ENCODE measurements at places on chromosomes 11 and 22. TPM values are rescaled to one million over a fixed set of nuclear protein-coding genes. Genes with fewer than 3 reads are reported as not detected.

GRCh38 chr22:39537975-39538374, 5.4 kb upstream of the RPS19BP1 start:
- no peak overlapping the region for H3K27ac ChIP-seq
- peak overlapping the region; percentile 35 for H3K4me3 ChIP-seq
- no peak for DNase-seq
- H3K27me3 ChIP-seq, result no peaks in the 10 kb centered on the region

DNA sequence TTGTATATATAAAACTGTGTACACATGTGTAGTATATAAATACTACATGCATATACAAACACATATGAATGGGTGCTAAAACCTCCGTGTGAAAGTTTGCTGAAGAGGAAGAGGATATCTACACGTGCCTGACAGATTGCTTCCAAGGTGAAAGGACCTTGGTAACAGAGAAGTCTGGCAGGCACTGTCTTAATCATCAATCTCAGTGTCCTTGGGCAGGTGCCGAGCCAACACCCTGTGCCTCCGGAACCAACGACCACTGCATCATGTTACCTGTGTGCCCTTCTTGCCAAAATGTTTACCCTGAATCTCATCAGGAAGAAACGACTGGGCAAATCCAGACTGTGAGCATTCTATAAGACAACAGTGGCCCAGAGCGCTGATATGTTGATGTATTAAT, 15.0 kb downstream of the NAP1L4 start:
- peaks cover 74% of the 10 kb centered on the region for H3K36me3 ChIP-seq
- no peak overlapping the region for H3K4me3 ChIP-seq
- no peak overlapping the region for H3K27ac ChIP-seq
- DNase-seq, result no peak
- no peaks in the 10 kb centered on the region for H3K27me3 ChIP-seq
- no peaks in the 10 kb centered on the region for H3K4me1 ChIP-seq

- no peaks in the 10 kb centered on the region for H3K27me3 ChIP-seq
- H3K4me3 ChIP-seq, result peak within 1 kb of the TSS; percentile 98
- peak within 1 kb of the TSS; percentile 6 for H3K27ac ChIP-seq
- DNase-seq, result peak; percentile 99
- peaks cover 7% of the 10 kb centered on the region for H3K4me1 ChIP-seq
- peaks cover 26% of the 10 kb centered on the region for H3K36me3 ChIP-seq
Observed at GRCh38 chr22:31139866-31140716, at the start of gene PLA2G3. PLA2G3 (minus strand) TSS chr22:31140508; CDS start chr22:31140354, 154 bp downstream.

OR51B4 gene
- not detected for total RNA-seq

MACROD1 gene
- total RNA-seq, result 18.3 TPM

DNA sequence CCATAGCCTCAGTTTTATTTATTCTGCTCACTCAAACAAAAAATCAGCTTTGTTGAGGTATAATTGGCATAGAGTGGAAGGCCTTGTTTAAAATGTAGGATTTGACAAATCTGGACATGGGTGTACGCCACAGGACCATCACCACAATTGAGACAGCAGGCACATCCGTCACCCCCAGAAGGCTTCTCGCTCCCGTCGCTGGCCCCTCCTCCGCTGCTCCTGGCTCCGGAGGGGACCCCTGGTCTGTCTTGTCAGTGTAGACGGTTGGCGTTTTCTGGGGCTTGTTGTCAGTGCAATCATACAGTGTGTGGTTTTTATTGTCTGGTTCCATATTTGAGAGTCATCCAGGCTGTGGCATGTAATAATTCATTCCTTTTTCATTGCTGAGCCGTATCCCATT, 97.6 kb downstream of the KCNQ1 start:
- H3K4me1 ChIP-seq, result no peaks in the 10 kb centered on the region
- no peak overlapping the region for H3K4me3 ChIP-seq
- peaks cover 2% of the 10 kb centered on the region for H3K27me3 ChIP-seq
- no peak overlapping the region for H3K27ac ChIP-seq

GRCh38 chr11:111982019-111982464, 43.2 kb upstream of the DLAT start:
- peaks cover 8% of the 10 kb centered on the region for H3K4me1 ChIP-seq
- H3K36me3 ChIP-seq, result peaks cover 23% of the 10 kb centered on the region
- peak overlapping the region; percentile 89 for H3K27ac ChIP-seq
- peak; percentile 84 for DNase-seq
- no peaks in the 10 kb centered on the region for H3K27me3 ChIP-seq

DNA sequence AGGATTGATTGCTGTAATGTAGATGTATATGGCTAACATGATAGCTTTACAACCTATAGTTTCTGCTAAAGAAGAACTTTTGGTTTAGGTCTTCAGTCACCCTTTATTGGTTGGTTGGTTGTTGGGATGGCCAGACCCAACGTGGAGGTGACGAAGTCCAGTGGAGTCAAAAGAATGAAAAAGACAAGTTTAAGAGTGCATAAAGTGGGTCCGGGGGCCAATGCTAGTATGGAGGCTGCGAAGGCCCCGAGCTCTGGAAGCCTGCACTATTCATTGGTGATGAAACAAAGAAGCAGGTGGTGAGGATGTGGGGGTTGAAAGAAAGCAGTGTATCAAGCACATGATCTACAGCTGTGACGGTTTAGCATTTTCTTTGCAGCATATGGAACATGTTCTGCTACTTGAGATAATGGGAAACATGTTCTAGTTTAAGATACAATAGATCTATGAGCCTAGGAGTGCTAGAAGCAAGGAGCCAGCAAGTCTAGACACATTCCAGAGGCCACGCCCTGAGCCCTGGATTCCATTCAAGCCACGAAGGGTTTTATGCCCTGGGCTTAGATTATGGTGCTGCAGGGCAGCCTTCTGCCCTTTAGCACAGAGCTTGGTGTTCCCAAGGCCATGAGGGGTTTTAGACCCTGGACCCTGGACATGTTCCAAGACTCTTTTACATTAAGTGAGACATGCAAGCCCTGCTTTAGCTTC, 6.3 kb downstream of the TCP11L1 start:
- H3K27ac ChIP-seq, result no peak overlapping the region
- H3K27me3 ChIP-seq, result no peaks in the 10 kb centered on the region
- peaks cover 49% of the 10 kb centered on the region for H3K36me3 ChIP-seq
- no peaks in the 10 kb centered on the region for H3K4me1 ChIP-seq
- no peak for DNase-seq

CLNS1A gene
- total RNA-seq, result 165 TPM

GRCh38 chr11:122202951-122203456, 87.0 kb upstream of the BLID start:
- no peaks in the 10 kb centered on the region for H3K36me3 ChIP-seq
- peak; percentile 81 for DNase-seq
- peak overlapping the region; percentile 41 for H3K4me3 ChIP-seq
- no peaks in the 10 kb centered on the region for H3K4me1 ChIP-seq

DNA sequence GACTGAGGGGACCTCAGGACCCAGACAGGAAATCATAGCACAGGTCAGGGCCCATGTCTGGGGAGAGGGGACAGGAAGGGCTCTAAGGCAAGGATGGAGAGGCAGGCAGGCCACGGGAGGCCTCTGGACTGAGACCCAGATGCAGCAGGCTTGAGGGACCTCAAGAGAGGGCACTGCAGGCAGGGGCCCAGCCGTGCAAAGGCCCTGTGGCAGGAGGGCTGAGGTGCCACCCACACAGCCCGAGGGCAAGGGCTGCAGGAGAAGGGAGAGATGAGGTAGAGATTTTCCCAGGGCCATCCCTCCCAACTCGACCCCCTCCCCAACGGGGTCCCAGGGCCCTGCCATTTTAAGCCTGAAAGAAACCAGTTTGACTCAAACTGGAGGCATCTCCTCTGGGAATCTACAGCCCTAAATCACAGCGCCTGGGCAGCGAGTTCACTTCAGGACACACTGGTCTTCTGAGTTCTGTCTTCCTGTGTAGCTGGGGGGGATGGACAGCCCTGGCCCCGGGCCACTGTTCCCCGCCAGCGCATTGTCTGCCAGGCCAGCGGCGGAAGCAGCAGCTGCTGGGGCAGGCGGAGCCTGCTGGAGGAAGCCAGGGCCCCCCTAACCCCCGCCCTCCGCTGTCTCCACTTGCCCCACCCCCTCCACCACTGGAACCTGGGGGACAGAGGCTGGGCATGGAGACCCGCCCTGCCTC, 20.3 kb upstream of the WNT7B start:
- H3K36me3 ChIP-seq, result no peaks in the 10 kb centered on the region
- H3K27me3 ChIP-seq, result no peaks in the 10 kb centered on the region
- H3K4me3 ChIP-seq, result no peak overlapping the region
- no peaks in the 10 kb centered on the region for H3K4me1 ChIP-seq
- no peak overlapping the region for H3K27ac ChIP-seq

DNA sequence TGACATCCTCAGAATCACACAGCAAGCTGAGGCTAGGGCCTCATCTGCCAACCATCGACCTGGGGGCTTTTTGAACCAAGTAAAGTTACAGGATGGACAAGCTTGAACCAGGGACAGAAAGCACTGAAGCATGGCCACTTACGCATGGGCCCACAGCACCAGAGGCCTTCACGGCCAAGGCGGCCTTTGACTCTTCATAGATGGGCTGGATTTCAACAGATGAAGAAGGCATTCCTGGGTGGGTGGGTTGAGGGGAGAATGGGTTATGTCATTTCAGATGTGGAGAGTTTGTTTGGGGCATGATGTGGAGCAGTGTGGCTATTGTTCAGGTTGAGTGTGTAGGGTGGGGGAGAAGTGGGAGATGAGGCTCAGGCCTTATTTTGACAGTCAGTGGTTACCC, 60.2 kb downstream of the LRRC32 start:
- no peak for DNase-seq
- peaks cover 20% of the 10 kb centered on the region for H3K36me3 ChIP-seq
- no peak overlapping the region for H3K27ac ChIP-seq
- no peak overlapping the region for H3K4me3 ChIP-seq
- H3K4me1 ChIP-seq, result no peaks in the 10 kb centered on the region
- no peaks in the 10 kb centered on the region for H3K27me3 ChIP-seq

DNA sequence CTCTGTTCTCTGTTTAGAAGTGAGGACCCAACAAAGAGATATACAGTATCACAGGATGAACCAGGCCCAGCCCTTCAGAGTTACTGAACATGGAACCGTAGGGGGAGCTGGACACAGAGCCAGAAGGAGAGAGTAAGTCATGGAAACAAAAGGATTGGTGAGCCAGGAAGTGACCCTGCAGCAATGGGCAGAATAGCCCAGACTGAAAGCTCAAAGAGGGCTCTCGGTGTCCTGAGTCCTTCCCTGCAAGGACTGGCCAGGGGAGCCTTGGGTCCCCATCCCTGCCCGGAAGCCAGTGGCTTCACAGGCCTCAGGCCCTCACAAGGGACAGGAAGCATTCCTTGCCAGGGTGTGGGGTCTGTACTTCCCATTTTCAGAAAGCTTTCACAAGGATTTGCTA, 150.6 kb downstream of the SPATA19 start:
- no peaks in the 10 kb centered on the region for H3K36me3 ChIP-seq
- H3K27me3 ChIP-seq, result no peaks in the 10 kb centered on the region
- no peaks in the 10 kb centered on the region for H3K4me1 ChIP-seq
- peak; percentile 9 for DNase-seq
- no peak overlapping the region for H3K4me3 ChIP-seq

DNA sequence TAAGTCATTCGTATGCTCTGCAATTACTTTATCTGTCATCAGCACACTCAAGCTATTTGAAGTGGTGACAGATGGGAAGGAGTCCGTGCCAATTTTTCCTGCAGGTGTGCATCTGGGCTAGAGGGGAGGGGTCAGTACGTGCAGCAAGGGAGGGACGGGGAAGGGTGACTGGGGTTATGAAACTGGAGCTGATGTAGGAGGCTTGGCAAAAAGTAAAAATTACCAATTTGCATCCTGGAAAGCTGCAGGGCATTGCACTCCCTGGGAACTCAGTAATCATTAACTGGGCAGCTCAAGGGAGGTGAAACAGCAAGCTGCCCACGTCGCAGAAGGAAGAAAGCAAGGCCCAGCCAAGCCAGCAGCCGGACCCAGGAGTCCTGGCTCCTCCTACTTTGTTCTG, 87.1 kb upstream of the TMEM45B start:
- no peak overlapping the region for H3K27ac ChIP-seq
- DNase-seq, result no peak
- no peaks in the 10 kb centered on the region for H3K4me1 ChIP-seq
- H3K27me3 ChIP-seq, result no peaks in the 10 kb centered on the region
- H3K36me3 ChIP-seq, result no peaks in the 10 kb centered on the region
- H3K4me3 ChIP-seq, result no peak overlapping the region

SLC25A18 gene
- 2.3 TPM for total RNA-seq

DNA sequence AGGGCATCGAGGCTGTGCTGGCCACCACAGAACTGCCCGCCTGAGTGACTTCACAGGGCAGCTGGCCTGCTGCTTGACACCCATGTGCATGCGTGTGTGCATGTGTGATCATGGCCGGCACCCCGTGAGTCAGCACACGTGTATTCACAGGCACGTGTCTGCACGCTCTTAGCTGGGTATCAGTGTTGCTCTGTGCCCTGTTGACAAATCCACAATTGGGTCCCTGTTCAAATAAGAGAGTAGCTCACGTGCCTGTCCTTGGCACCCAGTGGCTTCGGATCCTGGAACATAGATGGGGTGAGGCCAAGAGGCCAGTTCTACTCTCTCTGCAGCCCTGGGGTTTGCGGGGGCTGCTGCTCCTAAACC, 14.0 kb downstream of the B3GAT1 start:
- no peaks in the 10 kb centered on the region for H3K4me1 ChIP-seq
- H3K4me3 ChIP-seq, result no peak overlapping the region
- no peak overlapping the region for H3K27ac ChIP-seq
- DNase-seq, result no peak
- peaks cover 7% of the 10 kb centered on the region for H3K36me3 ChIP-seq

GRCh38 chr11:70569618-70569890, 171.2 kb downstream of the CTTN start:
- H3K27me3 ChIP-seq, result no peaks in the 10 kb centered on the region
- no peak overlapping the region for H3K4me3 ChIP-seq
- H3K36me3 ChIP-seq, result no peaks in the 10 kb centered on the region
- no peak for DNase-seq
- no peak overlapping the region for H3K27ac ChIP-seq
- peaks cover 3% of the 10 kb centered on the region for H3K4me1 ChIP-seq

- H3K27me3 ChIP-seq, result no peaks in the 10 kb centered on the region
- H3K27ac ChIP-seq, result no peak overlapping the region
- H3K4me3 ChIP-seq, result no peak overlapping the region
- H3K36me3 ChIP-seq, result no peaks in the 10 kb centered on the region
Observed at GRCh38 chr11:5267033-5267563, 2.6 kb downstream of the HBE1 start.

PTGDR2 gene
- 0.07 TPM for total RNA-seq

SYCE3 gene
- total RNA-seq, result 0.85 TPM

CDHR5 gene
- total RNA-seq, result 0.46 TPM

LRP4 gene
- total RNA-seq, result 11.6 TPM

DNA sequence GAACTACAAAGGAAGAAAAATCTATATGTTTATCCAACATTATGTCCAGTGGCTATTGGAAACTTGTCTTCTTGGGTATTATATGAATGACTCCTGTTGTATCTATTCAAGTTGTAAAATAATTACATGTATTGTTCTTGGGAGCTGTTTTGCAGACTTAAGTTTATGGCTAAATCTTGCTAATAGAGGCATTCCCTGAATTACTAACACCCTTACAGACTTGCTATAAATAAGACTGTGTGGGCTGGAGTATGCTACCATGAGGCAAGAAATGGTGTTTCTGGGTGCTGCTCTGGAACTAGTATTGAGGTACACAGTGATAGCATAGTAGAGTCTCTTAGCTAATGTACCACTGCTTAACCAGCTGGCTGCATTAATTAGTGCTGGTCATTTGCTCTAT, 155.1 kb downstream of the HIPK3 start:
- H3K27ac ChIP-seq, result no peak overlapping the region
- H3K36me3 ChIP-seq, result no peaks in the 10 kb centered on the region
- H3K4me3 ChIP-seq, result no peak overlapping the region
- DNase-seq, result no peak

Data from H9 (cell line).